Bronchial epithelial cell (primary cell): ENCODE measurements at places on chromosomes 12 and 14. TPM values are rescaled to one million over a fixed set of nuclear protein-coding genes. Genes with fewer than 3 reads are reported as not detected.

GLS2 gene
- 5.2 and 6.1 TPM in 2 replicates for total RNA-seq

CLEC4D gene
- not detected in 2 replicates for total RNA-seq

NPFF gene
- not detected in 2 replicates for total RNA-seq

RNFT2 gene
- total RNA-seq: 0.26 TPM in 2 replicates

AVPR1A gene
- not detected in 2 replicates for total RNA-seq

CACNA2D4 gene
- total RNA-seq: 0.13 TPM in 1 of 2 replicates, not detected in the other

JAG2 gene
- total RNA-seq: 31.6 and 45.3 TPM in 2 replicates
